CD4-positive, alpha-beta memory T cell (primary cell): ENCODE measurements at places on chromosomes 5 and 9. TPM values are rescaled to one million over a fixed set of nuclear protein-coding genes. Genes with fewer than 3 reads are reported as not detected.

The PCDHB3 gene
- total RNA-seq, result not detected

The IFNA5 gene
- not detected for total RNA-seq

The PLCXD3 gene
- not detected for total RNA-seq

The NR2F1-AS1 gene
- not detected for total RNA-seq

The NR2F1 gene
- not detected for total RNA-seq

The GALNT12 gene
- total RNA-seq, result 11.1 TPM

The CCL21 gene
- total RNA-seq, result not detected

The SLC4A9 gene
- total RNA-seq, result not detected

The PCDHAC2 gene
- total RNA-seq, result not detected

The MRPL36 gene
- 30.7 TPM for total RNA-seq

The PCDHB10 gene
- not detected for total RNA-seq

The GFPT2 gene
- total RNA-seq, result 0.12 TPM

The ABHD17B gene
- 16.6 TPM for total RNA-seq

The COL15A1 gene
- not detected for total RNA-seq

The BAAT gene
- 0.15 TPM for total RNA-seq

The PHYHD1 gene
- 2.2 TPM for total RNA-seq

The PPP1R2B gene
- total RNA-seq, result 0.30 TPM

The ENTREP1 gene
- 0.20 TPM for total RNA-seq

The ZNF883 gene
- 0.67 TPM for total RNA-seq
